ENCODE measurements at places on chromosomes 1 and 21. TPM values are rescaled to one million over a fixed set of nuclear protein-coding genes. Genes with fewer than 3 reads are reported as not detected.
A peak's percentile ranks its signal among the peaks of the same experiment; 100 is the strongest.

ATP1A4 gene
- total RNA-seq, result not detected

KCNH1 gene
- total RNA-seq, result not detected

FAM3B gene
- total RNA-seq, result not detected

DNA sequence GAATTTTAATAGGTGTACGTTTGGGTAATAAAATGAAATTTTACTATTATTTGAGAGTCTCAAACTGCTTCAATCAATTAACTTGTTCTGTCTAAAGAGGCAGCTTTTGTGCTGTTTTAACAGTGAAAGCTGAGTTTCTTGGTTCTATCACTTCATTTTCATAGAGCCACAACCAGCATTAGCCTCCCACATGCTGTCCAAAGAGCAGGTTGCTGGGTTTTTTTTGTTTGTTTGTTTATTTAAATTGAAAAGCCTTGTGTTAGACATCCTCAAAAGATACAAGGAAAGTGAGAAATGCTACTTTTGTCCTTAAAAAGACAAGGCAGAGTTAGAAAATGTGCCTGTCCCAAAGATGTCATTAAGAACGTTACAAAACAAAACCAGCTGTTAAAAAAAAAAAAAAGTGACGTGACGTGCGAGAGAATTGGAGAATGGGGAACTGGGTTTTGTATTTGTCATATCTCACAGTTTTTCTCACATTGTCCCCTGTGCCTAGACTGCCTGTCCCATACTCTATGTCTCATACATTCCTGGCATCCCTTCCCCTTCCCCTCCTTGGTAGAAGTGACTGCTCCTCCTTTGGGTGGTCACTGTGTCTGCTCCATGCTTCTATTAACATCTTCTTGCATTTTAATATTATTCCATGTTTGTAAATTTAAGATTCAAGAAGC, 63.1 kb upstream of the CD34 start:
- DNase-seq, result no peak

GRCh38 chr1:67332653-67333529, 25.2 kb downstream of the IL12RB2 start:
- no peak for DNase-seq

GRCh38 chr1:50860702-50861101, 99.4 kb downstream of the FAF1 start:
- no peak for DNase-seq

ADORA1 gene
- 6.5 TPM for total RNA-seq

PWP2 gene
- total RNA-seq, result 4.0 TPM

- DNase-seq, result no peak
Observed at GRCh38 chr21:27571706-27572105, 604.8 kb upstream of the ADAMTS5 start.

DNA sequence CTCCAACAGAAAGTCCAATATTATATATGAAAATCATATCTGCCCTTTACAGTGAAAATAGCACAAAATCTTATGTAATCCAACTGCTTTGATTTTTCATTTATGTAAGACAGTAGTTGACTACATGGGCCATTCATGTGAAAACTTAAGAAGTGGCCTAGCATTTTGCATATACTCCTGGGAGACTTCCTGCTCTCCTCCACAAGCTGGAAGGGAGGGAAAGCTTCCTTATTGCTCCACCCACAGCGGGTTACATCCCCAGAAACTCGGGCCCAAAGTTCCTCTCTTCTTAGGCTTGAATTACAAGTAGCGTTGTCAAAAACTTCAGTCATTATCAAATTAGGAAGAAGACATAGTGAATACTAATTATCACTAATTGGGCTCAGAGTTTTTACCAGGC, 29.2 kb downstream of the FYB2 start:
- no peak for DNase-seq

DNA sequence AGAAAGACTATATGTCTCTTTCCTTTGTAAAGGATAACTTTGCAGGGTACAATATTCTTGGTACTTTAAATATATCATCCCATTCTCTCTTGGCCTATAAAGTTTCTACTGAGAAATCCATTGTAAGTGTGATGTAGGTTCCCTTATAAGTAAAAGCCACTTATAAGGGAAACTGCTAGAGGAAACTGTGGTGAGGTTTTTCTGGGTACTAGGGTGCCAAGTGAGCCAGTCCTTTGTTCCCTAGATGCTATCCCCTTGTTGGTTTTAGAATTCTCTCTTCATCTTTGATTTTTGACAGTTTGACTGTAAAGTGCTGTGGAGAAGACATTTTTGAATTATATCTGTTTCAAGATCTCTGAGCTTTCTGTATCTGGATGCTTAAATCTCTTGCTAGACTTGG, 108.9 kb upstream of the NEK7 start:
- no peak for DNase-seq

CADM3 gene
- 6.0 TPM for total RNA-seq

CDC42 gene
- 253 TPM for total RNA-seq

- DNase-seq, result no peak
Observed at GRCh38 chr1:29762635-29763034, 526.3 kb downstream of the PTPRU start.

DNA sequence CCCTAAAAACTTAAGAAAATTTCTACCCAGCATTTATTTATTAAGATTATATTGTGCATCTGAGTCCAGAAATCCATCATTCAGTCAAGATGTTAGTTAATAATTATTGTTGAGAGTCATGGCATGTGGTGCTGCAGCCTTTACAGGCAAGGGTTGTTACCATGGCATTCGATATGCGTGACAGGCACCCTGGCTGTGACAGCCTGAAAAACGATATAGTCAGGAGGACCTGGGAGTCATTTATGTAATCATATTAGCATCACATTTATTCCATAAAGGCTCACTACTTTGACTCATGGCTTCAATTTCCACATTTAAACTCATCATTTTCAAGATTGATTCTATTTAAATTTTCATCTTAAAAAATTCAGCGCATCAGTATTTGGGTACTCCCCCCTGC, 68.0 kb downstream of the CACHD1 start:
- no peak for DNase-seq

DNA sequence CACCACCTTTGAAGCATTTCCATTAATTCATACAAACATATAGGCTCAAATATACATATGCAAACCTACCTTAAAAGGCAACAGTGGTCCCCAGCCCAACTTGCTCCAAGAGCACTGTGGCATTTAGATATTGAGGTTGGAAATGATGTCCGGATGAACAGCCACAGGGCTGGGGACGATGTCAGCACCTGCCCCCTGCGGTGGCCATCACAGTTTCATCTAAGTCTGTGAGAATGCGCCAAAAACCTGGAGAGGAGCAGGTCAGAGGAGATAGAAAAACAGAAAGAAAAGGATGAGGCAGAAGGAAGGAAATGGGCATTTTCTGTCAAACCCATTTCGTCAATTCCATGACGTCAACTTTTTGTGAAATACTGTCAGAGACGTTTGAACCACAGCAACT, 67.4 kb downstream of the TIAM1 start:
- DNase-seq, result no peak

DNA sequence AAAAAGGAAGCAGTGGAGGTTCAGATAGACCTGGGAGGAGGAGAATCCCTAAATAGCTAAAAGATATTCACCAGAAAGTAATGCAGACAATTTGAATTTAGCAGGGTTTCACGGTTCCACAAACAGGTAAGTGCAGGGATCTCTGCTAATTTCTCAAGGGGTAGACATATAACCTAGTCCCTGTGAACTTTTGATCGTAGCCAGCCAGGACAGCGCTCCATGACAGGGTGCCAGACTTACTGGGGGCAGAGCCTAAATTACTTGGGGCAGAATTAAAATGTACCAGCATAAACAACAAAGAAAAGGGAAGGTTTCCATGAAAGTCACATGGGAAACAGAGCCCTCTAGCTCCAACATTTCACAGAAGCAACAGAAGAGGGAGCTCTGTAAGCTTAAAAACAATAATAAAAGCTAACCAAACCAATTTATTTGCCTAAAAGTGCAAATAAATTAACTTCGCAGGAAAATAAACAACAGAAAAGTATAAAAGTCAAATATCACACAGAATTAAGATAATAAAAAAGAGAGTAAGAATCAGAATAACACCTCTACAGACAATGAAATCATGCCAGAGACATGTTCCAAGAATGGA, 198.3 kb downstream of the DUSP10 start:
- DNase-seq, result peak; percentile 64

KLHDC7A gene
- not detected for total RNA-seq

DNA sequence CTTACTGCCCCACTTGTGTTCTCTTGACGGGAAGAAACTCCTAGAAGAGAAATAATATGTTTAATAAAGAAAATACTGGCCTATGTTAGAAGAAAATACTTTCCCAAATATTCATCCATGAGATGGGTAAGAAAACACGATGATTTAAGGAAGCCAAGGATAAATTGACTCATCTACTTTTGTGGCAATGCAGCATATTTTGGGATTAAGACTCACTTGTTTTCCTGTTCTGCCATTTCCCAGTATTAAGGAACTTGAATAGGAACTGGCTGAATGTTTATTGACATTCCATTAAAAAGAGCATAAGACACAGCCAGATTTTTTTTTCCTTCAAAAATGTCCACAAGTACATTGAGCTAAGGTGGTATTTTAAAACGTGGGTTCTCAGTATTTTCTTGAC, 10.9 kb upstream of the ADAMTS5 start:
- no peak for DNase-seq

DNA sequence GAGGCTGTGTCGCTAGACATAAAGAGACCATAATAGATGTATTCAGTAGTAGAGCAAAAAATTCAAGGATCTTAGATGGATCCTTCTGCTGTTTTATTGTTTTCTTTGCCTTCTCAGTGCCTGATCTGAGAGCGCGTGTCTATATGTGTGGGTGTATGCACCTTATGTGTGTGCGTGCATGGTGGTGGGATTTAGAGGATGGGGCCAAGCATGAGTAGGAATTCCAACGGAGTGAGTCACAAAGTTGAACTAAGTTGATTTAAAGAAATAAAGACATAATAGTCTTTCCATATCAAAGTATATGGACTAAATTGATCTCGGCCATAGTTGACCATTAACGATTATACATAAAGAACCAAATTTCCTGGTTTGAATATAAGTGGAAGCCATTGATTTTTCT, 178.7 kb downstream of the CYYR1 start:
- no peak for DNase-seq

UBXN10 gene
- not detected for total RNA-seq

DNA sequence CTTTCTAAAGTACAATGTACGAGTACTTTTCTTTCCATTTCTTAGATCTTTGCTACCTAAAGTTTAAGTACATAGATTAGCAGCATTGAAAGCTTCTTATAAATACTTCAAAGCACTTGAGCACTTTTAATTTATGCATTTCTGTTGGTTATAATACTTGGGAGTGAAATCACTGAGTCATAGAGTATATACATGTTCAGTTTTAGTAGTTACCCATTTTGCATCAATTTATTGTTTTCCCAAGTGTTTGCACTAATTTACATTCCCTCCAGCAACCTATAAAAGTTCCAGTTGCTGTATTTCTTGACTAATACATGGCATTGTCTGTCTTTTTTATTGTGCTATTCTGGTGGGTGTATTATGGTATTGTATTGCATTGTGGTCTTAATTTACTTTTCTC, 20.3 kb downstream of the PRKAA2 start:
- no peak for DNase-seq

GRCh38 chr1:33802268-33802667, 61.6 kb upstream of the HMGB4 start:
- no peak for DNase-seq

DNA sequence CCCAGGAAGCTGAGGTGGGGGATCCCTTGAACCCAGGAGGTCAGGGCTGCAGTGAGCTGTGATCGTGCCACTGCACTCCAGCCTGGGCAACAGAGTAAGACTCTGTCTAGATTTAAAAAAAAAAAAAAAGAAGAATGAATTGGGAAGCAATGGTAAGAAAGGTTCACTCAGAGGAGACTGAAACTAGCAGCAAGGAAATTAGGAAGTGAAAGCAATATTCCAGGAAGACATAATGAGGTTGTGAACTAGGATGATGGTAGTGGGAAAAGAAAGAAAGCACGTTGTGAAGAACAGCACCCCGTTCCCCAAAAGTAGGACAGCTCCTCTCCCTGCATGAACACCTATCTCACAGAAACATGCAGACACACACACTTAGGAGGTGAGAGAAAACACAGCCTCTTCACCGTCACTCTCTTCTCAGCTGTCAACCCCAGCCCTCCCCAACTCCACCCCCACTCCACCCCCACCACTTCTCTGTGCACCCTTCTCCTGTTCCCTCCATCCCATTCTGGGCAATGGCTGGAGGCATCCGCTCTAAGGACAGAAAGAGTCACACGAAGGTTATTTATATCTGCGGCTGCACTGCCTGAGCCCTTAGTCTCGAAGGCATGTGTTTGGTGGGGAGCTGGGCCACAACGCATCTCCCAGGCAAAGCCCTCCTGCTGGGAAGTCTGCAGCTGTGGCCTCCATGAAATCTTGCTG, 101.8 kb upstream of the LPGAT1 start:
- no peak for DNase-seq

DNA sequence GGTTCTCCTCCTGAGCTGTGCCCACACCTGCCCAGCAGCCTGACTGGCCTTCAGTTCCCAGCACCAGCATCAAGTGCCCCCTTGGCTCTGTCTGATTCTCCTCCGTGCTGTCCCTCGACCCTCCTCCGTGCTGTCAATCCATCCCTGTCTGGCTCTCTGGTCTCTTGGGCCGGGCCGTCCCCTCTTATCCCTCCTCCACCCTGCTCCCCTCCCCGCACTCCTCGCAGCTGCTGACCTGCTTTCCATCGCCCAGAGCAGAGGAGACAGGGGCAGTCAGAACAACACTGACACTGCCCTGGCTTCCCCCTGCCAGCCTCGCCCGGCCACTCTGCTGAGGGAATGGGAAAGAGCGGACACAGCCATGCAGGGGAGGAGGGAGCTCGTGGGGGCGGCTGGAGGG, 267.4 kb downstream of the CAMTA1 start:
- DNase-seq, result no peak

ICOSLG gene
- not detected for total RNA-seq

DNA sequence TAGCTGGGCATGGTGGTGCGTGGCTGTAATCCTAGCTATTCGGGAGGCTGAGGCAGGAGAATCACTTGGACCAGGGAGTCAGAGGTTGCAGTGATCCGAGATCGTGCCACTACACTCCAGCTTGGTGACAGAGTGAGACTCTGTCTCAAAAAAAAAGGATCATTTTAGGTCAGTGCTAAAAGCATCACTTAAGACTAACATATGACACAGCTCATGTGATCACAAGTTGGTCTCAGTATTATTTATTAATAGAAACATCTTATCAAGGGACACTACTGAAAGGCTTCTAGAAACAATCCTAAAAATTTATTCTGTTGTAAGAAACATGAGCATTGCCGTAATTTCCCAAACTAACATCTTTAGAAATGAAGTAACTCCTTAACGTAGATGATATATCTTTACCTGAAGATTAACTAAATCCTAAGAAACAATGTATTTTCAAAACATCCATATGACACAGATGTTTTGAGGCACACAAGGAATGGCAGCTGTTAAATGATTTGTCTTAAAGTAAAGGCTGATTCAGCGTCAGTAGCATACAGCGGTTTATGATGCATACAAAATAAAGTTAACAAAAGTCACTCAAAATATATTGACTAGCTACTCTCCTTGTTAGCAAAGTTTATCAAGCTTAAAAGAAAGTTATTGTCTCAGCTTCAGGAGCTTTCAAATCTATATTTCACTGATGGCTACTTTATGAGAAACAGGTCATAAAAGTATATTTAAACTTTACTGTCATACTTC, 2.6 kb downstream of the NIBAN1 start:
- no peak for DNase-seq

All from fibroblast of the aortic adventitia (primary cell).